ENCODE measurements at places on chromosomes 6 and 20.
A peak's percentile ranks its signal among the peaks of the same experiment; 100 is the strongest.

GRCh38 chr20:13788167-13788834 lies 3.5 kb downstream of the NDUFAF5 start:
- no peak for DNase-seq

GRCh38 chr20:54324041-54324440 lies 116.2 kb downstream of the PFDN4 start:
- no peak for DNase-seq

- no peak for DNase-seq
These were observed 154.4 kb upstream of the SUPT3H start for GRCh38 chr6:45531999-45532595.

- no peak for DNase-seq
These were observed 472.3 kb upstream of the CITED2 start for GRCh38 chr6:139846538-139847456.

- no peak for DNase-seq
These were observed 52.6 kb upstream of the CCDC167 start for GRCh38 chr6:37552267-37552666.

DNA sequence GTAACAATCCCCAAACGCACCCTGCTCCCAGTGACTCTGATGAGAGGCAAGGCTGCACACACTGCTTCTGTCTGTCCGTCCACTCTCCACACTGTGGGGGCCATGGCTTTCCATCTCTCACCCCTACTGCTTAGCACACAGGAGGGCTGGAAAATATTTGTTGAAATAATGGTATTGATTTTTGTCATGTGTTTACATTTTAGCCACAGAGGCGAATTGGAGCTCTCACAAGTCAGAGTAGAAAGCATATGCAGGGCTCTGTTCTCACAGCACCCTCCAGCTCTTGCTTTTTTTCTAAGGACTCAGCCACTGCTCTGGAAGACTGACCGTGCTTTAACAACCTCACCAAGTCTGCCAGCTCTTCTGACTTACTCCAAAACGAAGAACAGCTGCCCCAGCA lies 273.8 kb downstream of the GMDS start:
- no peak for DNase-seq

DNA sequence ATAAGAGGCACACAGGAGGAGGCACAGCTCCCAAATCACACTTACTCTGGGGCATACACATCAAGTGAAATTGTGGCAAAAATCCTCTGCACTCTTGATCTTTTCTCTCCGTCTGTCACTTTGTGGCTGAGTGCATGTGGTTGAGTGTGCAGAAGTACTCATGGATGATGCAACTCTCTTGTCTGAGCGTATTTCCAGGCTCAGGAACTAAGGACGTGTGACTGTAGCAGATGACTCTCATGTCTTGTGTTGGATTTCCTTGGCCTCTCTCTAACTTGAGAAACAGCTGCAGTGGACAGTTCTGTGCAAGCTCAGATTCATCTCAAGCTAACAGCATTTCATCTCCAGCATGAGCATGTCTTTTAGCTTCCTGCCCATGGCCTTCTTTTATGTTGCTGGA lies 245.4 kb upstream of the FLRT3 start:
- DNase-seq: no peak

- DNase-seq: no peak
These were observed 140.4 kb downstream of the NCOA3 start for GRCh38 chr20:47642118-47642517.

GRCh38 chr20:2135013-2135412 lies 33.4 kb downstream of the STK35 start:
- DNase-seq: no peak

GRCh38 chr6:70059039-70059719 lies 192.8 kb downstream of the COL19A1 start:
- DNase-seq: no peak

GRCh38 chr6:28695715-28696114 lies 170.0 kb downstream of the GPX5 start:
- DNase-seq: no peak

- no peak for DNase-seq
These were observed at the start of gene RNF182 for GRCh38 chr6:13924949-13925881. RNF182 (plus strand) TSS chr6:13924952; CDS start chr6:13977120, 52,168 bp downstream.

DNA sequence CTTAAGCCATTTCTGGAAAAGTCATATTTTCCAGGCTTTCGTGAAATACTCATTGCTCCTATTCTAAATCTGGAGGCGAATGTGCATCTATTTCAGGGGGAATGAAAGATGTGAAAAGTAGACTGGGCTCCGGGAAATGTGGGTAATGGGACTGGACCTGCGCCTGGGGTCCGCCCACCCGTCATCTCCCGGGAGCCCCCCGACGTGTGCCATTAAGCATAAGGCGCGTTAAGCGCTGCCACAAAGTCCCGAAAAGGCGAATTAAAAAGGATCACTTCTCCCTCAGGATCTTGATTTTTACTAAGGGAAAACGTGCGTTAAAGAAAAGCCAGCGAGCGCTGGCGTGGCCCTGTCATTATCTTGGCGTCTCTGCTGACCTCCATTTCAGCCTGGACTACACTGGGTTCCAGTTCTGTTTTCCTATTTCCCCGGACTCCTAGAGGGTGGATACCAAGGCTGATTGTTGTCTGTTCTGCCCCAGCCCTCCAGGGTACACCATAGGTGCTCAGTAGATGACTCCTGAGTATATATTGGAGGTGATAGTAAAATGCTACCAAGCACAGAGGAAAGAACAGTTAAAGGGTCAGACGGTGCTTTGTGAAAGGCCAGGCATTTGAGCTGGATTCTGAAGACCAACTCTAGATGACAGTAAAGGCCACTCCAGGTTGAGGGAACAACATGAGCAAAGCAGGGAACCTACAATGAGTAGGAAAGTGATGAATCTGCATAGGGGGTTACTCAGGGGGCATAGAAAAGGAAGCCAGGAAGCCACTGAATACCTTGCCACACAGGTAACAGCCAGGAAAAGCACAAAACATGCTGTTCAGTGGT lies 89.2 kb upstream of the ARID1B start:
- peak; percentile 4 for DNase-seq

- no peak for DNase-seq
These were observed 76.8 kb downstream of the KCNB1 start for GRCh38 chr20:49405696-49406095.

GRCh38 chr20:46349035-46349741 lies 40.9 kb upstream of the CDH22 start:
- DNase-seq: peak; percentile 18

DNA sequence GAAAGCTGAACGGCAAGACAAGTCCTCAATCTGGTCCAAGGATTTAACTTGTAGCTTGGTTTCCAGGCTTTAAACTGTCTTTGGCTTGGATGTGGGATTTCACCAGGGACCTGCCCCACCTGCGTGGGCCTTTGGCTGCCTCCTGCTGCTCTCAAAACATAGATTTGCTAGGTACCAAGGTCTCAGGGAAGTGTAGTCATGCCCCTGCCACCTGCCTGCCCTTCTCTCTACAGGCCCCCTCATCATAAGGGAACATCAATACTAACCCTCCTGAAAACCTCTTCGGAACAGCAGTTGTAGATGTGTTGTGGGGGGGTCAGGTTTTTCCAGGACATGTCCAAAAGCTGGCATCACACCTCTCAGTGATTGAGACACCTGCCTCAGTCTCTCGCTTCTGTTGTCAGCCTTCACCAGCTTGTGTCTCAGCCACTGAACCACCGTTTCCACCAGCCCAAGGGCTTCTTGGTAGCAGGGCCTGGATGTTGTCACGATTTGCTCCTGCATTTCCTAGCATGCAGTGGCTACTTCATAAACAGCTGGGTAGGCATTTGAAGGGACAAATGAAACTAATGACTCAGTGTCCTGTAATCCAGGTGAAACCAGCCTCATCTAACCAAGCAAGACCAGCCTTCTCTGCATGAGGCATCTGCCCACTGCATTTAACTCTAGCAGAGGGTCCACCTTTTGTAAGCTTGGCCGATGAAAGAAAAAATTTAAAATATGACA lies 141.6 kb upstream of the THBS2 start:
- DNase-seq: no peak

- DNase-seq: no peak
These were observed 19.3 kb upstream of the TTK start for GRCh38 chr6:79985128-79985527.

- DNase-seq: no peak
These were observed 4.7 kb downstream of the SLCO4A1 start for GRCh38 chr20:62646851-62647520.

DNA sequence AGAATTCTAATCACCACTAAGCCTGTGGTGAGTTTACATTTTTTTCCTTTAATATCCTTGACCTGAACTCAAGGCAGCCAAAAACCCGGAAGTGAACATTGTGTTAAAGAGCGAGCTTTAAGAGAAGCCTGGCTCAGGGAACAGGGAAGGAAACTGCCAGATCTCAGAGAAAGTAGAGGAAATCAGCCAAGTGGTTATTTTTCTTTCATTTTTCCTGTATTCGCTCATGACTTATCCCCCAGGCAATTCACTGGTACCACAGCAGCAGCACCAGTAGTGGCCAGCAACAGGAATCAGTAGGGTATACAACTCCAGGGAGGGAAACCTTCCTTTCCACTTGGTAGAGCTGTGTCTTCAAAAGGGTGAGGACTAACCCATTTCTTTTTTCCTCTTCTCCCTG lies 89.6 kb upstream of the HMGCLL1 start:
- no peak for DNase-seq

- no peak for DNase-seq
These were observed 11.6 kb upstream of the TRIB3 start for GRCh38 chr20:368915-369314.

DNA sequence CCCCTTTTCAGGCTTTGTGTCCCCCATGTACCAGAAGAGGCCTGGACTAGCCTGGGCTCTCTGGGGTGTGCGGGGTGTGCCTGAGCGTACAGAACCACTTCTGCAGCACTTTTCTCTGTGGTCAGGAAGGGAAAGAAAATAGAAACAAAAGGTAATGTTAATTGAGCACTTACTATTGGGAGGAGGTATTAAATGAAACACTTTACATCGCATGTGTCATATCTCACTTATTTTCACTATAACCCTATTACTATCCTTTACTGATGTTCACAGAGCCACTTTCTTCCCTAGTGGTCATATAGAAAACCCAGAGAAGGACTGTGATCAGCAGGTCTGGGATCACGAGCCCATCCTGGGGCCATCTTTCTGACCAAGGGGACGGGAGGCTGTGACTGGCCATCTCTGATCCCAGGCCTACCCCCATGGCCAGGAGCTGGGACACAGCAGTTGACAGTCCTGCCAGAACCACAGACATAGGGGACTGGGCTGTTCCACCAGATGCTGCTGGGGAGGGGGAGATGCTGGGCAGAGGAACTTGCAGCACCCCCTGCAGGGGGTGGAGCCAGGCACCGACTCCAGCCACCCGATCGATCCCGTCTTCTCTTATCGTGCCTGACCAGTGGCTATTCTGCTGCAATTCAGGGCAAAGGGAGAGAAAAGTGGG lies 107.6 kb downstream of the VEGFA start:
- DNase-seq: no peak

GRCh38 chr6:91654357-91654756 lies 1067.5 kb upstream of the MAP3K7 start:
- no peak for DNase-seq
